ENCODE measurements at places on chromosomes 6 and 20.
A peak's percentile ranks its signal among the peaks of the same experiment; 100 is the strongest.

DNA sequence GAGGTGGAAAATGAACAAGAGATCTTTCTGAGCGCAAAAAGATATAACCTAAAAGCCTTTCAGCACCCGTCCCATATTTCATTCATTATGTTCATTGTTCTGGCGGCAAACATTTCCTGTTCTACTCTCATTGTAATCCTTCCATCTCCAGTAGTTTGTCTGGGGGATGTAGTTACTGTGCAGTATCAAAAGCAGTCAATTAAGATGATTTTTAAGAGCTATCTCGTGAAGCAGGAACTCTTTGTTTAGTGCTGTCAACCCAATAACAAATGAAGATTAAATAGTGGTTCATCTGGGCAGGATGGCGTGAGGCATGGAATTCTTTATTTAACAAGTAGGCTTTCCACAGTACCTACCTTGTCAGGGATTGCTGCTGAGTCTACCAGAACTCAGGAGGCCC is 876.7 kb downstream of the HACE1 start:
- H3K36me3 ChIP-seq = no peaks in the 10 kb centered on the region
- no peaks in the 10 kb centered on the region for H3K27me3 ChIP-seq
- DNase-seq = no peak
- H3K27ac ChIP-seq = no peak overlapping the region
- no peaks in the 10 kb centered on the region for H3K4me1 ChIP-seq
- no peak overlapping the region for H3K4me3 ChIP-seq

DNA sequence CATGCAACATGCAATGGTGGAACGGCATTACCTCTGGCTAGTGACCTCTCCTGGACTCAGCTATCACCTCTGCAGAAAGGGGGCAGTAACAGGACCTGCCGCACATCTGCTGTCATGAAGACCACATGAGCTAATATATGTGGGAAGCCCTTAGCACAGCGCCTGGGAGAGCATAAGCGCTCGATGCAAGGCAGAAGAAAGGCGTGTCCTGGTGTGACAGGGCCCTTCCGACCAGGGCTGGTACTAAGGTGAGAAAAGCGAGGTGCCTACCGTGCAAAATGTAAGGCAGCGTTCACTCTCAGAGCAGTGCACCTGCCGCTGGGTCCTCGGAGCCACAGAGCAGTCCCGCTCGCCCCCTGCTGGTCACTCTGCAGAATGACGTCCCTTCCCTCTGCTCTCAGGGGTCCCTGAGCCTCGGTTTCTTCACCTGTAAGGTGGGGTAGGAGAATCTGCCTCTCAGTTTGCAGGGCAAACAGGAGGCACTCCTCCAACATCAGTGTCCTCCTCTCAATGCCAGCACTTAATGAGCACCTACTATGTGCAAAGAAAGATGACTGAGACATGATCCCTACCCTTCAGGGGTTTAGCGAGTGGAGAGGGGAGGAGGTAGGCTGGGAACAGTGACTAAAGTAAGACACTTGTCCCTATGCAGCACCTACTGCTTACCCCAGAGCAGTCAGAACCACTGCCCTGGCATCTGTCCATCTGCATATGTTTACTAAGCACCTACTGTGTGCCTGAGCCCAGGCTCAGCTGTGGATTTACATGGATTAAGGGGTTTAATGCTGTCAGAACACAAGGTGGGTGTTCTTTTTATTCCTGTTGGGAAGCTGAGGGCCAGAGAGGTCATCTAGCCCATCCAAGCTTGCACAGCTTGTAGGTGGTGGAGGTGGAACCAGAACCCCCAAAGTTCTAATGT is 41.1 kb upstream of the PTGIS start:
- peaks cover 8% of the 10 kb centered on the region for H3K36me3 ChIP-seq
- H3K27me3 ChIP-seq = no peaks in the 10 kb centered on the region
- DNase-seq = peak; percentile 68
- peak overlapping the region; percentile 14 for H3K27ac ChIP-seq

DNA sequence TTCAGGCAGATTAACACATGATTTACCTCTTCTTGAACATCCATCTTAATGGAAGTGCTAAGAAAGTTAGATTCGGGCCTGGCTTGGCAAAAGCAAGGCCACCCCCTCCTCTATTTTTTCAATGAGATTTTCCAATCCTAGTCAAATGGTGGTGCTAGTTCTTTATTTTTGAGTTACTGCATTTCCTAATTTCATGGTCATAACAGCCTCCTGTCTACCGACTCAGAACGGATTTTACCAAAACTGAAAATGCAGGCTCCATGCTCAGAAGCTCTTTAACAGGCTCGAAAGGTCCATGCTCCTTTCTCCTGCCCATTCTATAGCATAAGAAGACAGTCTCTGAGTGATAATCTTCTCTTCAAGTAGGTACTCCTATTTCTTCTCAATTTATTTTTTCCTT is 117.2 kb upstream of the ESR1 start:
- peaks cover 10% of the 10 kb centered on the region for H3K27me3 ChIP-seq
- H3K4me3 ChIP-seq = peak overlapping the region; percentile 78
- no peak for DNase-seq
- peak overlapping the region; percentile 64 for H3K27ac ChIP-seq

- peaks cover 44% of the 10 kb centered on the region for H3K36me3 ChIP-seq
- H3K4me1 ChIP-seq = peaks cover 49% of the 10 kb centered on the region
- H3K27me3 ChIP-seq = no peaks in the 10 kb centered on the region
- peak; percentile 62 for DNase-seq
Measured at GRCh38 chr20:35490736-35491181, 35.4 kb downstream of the CEP250 start.

DNA sequence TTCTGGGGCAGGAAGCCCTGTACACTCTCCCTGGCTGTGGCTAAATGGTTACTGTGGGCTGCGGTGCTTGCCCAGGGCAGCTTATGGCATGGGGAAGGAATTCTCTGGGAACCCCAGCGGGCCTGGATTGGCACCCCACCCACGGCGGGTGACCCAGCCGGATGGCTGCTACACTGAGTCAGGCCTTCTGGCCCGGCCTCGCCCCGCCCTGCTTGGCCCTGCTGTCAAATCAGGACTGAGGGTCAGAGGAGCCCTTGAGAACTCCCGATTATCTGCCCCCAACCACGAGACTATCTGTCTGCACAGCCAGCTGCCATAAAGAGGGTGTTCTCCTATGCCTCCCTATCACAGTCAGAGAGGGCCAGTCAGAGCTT is 7.3 kb upstream of the ITPR3 start:
- DNase-seq = no peak
- H3K4me3 ChIP-seq = no peak overlapping the region
- peaks cover 2% of the 10 kb centered on the region for H3K4me1 ChIP-seq
- peaks cover 7% of the 10 kb centered on the region for H3K27me3 ChIP-seq
- no peak overlapping the region for H3K27ac ChIP-seq

GRCh38 chr6:34491091-34491430 is 25.2 kb downstream of the PACSIN1 start:
- H3K27ac ChIP-seq = no peak overlapping the region
- no peak overlapping the region for H3K4me3 ChIP-seq
- no peak for DNase-seq

GRCh38 chr6:3838992-3839867 is 9.9 kb upstream of the FAM50B start:
- H3K27me3 ChIP-seq = peaks cover 8% of the 10 kb centered on the region
- H3K4me3 ChIP-seq = no peak overlapping the region
- H3K4me1 ChIP-seq = peaks cover 5% of the 10 kb centered on the region
- DNase-seq = no peak
- no peak overlapping the region for H3K27ac ChIP-seq
- H3K36me3 ChIP-seq = no peaks in the 10 kb centered on the region

- no peaks in the 10 kb centered on the region for H3K27me3 ChIP-seq
- no peak overlapping the region for H3K4me3 ChIP-seq
- H3K4me1 ChIP-seq = peaks cover 17% of the 10 kb centered on the region
Measured at GRCh38 chr6:5695260-5696245, 311.2 kb downstream of the NRN1 start.

DNA sequence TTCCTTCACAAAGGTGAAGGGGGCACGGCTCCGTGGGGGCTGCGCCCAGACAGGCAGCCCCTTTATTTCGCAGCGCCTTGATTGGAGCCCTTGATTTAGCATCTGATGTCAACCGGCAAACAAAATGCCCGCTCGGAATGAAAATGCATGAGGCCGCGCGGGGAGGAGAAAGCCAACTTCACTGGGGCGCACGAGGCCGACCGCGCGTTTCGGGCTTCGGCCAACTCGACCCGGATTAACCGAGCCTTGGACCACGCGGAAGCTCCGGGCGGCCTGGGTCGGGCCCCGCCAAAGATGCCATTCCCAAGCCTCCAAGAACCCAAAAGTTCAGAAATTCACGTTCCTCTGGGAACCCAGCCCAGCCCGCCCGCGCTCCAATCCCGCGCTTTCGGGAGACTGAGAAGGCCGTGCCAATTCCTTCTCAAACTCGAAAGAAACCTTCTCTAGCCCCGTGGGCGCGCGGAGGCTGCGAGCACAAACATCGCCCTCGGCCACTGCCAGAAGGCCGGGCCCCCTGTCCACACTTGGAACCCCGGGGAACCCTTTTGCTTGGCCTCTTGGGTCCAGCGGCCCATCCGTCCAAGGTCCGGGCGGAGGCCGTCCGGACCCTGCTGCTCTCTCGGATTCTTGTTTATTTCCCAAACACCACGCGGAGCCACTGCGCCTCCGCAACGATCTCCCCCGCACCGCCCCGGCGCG is 879 bp upstream of the INSM1 start:
- peaks cover 35% of the 10 kb centered on the region for H3K4me1 ChIP-seq
- H3K27ac ChIP-seq = no peak overlapping the region
- peak overlapping the region; percentile 83 for H3K4me3 ChIP-seq
- H3K27me3 ChIP-seq = peaks cover 62% of the 10 kb centered on the region

- no peak overlapping the region for H3K27ac ChIP-seq
- H3K4me1 ChIP-seq = peaks cover 12% of the 10 kb centered on the region
- H3K4me3 ChIP-seq = no peak overlapping the region
- H3K36me3 ChIP-seq = peaks cover 2% of the 10 kb centered on the region
Measured at GRCh38 chr6:132675002-132675401, 16.0 kb upstream of the TAAR1 start.

GRCh38 chr6:138885156-138885819 is 89.4 kb downstream of the ECT2L start:
- no peak overlapping the region for H3K4me3 ChIP-seq
- H3K36me3 ChIP-seq = no peaks in the 10 kb centered on the region
- peaks cover 7% of the 10 kb centered on the region for H3K4me1 ChIP-seq
- DNase-seq = no peak
- no peak overlapping the region for H3K27ac ChIP-seq
- no peaks in the 10 kb centered on the region for H3K27me3 ChIP-seq
